Thyroid gland (tissue), 4 donors: ENCODE measurements at places on chromosomes 3 and 15.

DNA sequence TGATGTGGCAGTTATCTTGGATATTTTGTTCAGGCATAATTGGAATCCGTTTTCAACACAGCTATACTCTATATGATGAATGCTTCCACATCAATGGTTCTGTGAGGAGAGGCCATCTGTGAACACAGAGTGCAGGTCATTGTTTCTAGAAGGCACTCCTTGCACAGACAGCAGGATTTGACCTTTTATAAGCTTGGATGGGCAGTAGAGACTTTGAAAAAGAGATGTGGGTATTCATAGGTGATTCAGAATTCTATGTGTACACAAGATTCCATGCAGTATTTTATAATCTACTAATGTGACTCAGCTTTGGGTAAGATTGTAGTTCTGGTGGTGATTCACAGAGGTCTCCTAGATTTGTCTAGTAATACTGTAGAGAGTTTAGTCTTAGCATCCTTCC lies 12.5 kb downstream of the ARPP21 start:
- DNase-seq: no peak

DNA sequence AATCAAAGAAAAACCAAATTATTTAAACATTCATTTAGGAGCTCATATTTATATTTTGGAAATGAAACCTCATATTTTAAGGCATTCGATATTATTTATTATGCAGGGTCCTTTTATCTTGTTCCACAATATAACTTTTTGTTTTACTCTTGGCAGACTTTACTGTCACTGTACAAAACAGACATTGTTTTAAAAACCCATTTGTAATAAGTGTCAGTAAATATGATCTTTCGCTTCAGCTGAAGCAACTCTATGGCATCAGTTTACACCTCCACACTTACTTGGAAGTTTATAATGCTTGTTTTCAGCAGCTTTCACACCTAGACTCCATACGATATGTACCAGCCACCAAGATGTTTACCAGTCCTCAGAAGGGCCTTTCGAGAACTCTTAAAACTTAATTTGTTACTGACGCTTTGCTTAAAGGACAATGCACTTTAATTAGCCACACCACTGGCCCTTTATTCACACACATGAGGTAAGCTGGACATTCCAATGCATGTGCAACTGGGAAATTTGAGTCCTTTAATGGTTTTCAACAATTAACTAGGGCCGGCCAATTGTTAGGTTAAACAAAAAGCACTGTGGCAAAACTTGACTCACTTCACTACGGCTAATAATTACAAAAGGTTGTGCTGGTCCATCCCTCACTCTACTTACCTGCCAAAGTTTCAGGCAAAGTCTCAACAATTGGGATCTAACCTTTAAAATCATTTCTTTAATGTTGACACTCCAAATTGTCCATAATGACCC lies 16.7 kb downstream of the WWTR1 start:
- DNase-seq: no peak

GRCh38 chr3:30512576-30512975 lies 93.8 kb upstream of the TGFBR2 start:
- no peak for DNase-seq

- no peak for DNase-seq
Observed at GRCh38 chr3:151733613-151734012, at the start of gene AADACL2. Gene AADACL2 (plus strand): TSS chr3:151733927. CDS start chr3:151734036, 109 bp downstream.

DNA sequence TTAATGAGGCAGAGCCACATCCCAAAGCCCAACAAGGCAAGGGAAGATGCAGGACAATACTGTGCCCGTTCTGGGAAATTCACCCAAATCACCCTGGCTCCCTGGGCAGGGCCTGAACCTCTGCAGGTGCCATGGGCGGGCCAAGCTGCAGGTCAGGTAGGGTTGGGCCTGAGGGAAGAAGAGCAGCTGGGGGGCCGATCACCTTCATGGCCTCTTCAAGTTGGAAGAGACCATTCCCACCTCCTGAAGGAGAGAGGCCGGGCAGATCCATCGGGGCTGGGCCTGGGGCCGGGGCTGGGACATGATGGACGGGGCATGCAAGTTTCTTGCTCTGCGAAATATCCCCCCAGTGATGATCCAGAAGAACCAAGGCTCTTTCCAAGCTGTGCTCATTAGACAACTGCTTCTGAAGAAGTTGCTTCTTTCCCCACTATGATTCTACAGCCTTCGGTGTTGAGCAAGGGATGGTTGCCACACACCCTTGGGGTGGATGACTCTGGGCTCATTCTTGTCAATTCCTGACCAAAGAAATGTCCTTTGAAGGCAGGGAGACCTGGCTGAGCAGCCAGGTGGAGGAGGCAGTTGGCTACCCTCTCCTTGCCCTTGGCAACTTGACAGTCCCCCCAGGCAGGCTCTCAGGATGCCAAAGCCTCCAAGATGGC lies 38.2 kb downstream of the KLHL25 start:
- DNase-seq: no peak

GRCh38 chr3:183275418-183275817 lies 22.4 kb downstream of the B3GNT5 start:
- no peak for DNase-seq

- DNase-seq: no peak
Observed at GRCh38 chr3:157618075-157618760, 115.0 kb upstream of the VEPH1 start.

DNA sequence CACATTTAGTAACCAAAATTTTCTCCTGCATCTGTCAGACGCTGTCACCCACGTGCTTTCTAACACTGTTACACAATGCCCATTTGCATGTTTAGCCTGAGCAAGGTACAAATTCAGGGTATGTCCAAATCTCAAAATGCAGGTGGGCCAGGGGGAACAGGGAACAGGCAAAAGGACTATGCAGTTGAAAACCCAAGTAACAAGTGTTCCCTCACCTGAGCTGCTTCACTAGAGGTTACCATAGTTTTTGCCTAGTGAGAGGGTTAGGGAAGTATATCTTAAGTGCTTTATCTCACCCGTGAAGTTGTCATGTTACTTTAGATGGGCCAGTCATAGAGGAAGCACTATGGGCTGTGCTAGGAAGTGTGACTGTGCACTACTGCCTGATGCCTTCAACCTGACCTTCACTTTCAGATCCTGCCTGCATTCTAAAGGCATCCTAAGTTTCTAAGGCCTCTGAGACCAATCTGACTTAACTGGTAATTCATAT lies 6.0 kb upstream of the TMEM87A start:
- DNase-seq: no peak

GRCh38 chr15:65921780-65922179 lies 52.5 kb downstream of the RAB11A start:
- no peak for DNase-seq

- no peak for DNase-seq
Observed at GRCh38 chr3:185115371-185115770, 37.5 kb downstream of the C3orf70 start.

DNA sequence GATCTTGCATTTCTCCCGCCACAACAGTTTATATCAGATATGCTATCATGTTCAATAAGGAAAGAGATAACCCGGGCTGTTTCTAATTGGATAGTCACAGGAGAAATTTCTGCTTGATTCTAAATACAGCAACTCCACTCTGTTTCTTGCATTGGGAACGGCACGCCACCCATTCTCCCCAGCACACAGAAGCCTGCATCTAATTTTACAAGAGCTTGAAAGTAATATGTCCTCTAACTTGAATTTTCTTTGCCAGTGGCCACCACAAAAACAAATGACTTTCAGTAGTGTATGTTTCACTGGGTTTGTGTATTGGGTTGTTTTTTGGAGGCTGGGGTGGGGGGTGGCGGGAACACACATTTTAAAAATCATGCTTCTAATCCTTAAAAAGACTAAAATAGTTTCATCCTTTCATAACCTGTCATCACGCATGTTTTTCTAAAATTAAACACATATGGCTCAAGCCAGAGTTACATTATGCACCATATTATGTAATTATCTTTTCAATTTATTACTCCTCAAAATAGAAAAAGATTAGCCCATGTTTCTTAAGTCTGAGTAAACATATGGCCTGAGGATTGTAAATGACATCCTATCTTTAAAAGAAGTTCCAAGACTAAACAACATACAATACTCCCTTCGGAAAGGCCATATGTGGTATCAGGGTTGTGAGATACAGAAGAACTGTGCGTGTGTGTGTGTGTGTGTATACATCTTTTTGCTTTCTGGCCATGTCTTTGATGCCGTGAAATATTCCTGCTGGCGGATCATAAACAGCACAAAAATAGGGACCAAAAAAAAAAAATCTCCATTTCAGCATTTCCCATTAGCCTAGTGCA lies 176.3 kb downstream of the FOXP1 start:
- no peak for DNase-seq

DNA sequence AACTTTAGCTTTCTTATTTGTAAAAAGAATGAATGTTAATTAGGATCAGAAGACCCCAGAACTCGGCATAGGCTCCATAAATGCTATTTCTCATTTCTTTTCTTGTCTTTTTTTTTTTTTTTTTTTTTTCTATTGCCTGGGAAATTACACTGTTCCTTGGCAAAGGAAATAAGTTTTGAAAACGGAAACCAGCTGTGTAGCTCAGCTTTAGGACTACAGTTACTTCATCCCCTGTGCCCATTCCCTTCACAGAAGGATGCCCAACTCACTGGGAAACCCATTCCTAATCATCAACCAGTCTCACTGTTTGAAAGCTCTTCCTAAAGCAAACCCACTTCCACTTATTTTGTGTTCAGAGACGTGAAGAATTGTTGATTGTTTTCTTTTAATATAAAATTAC lies 254.0 kb upstream of the IL12A start:
- no peak for DNase-seq

GRCh38 chr3:60011218-60011617 lies 961.4 kb upstream of the CFAP20DC start:
- DNase-seq: no peak

DNA sequence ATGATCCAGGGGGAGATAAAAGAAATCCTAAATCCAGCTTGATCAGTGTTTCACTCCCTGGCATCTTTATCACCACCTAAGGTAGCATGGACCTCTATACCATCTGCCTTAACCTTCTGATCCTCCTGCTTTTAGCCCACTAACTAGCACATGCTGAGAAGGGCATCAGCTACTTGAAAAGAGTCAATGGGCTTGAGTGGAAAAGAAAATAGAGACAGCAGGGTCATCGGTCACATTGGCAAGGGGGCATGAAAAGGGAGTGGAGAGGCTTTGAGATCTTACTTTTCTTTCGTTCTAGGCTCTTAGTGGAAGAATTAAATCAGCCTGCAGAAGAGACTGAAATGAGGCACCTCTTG lies 239 bp upstream of the ZFYVE19 start:
- no peak for DNase-seq

GRCh38 chr3:2172561-2173171 lies 74.0 kb downstream of the CNTN4 start:
- DNase-seq: no peak

DNA sequence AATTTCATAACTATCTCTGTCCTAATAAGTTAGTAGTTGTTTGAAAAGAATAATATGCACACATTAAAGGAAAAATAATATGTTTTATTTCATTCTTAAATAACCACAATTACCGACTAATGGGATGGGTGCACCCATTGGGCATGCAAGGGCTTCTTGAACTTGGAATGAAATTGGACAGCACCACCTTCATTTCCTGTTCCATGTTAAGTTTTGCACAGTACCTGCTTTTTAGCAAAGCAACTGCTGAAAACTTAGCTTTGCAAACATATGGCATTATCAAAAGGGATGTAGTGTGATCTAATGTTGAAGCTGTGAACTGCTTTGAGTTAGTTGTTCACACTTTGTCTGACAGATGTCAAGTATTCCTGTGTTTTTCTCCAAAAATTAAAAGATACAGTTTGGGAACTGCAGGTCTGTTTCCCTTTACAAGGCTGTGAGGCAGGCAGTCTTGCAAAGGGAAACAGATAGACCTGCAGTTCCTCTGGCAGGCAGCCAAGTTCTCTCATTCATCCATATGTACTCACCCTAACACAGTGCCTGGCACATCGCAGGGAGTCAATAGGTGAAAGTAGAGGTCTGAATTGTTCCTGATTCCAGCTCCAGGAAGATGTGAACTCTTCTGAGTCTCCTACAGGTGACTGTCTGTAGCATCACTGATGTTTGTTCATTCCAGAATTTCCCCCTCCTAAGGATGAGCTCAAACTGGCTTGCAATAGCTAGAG lies 64.3 kb upstream of the GOLGA8B start:
- DNase-seq: peak; percentile 4

- DNase-seq: no peak
Observed at GRCh38 chr3:14353502-14353901, 48.9 kb upstream of the SLC6A6 start.

- DNase-seq: no peak
Observed at GRCh38 chr3:184873141-184873540, 61.2 kb downstream of the VPS8 start.

DNA sequence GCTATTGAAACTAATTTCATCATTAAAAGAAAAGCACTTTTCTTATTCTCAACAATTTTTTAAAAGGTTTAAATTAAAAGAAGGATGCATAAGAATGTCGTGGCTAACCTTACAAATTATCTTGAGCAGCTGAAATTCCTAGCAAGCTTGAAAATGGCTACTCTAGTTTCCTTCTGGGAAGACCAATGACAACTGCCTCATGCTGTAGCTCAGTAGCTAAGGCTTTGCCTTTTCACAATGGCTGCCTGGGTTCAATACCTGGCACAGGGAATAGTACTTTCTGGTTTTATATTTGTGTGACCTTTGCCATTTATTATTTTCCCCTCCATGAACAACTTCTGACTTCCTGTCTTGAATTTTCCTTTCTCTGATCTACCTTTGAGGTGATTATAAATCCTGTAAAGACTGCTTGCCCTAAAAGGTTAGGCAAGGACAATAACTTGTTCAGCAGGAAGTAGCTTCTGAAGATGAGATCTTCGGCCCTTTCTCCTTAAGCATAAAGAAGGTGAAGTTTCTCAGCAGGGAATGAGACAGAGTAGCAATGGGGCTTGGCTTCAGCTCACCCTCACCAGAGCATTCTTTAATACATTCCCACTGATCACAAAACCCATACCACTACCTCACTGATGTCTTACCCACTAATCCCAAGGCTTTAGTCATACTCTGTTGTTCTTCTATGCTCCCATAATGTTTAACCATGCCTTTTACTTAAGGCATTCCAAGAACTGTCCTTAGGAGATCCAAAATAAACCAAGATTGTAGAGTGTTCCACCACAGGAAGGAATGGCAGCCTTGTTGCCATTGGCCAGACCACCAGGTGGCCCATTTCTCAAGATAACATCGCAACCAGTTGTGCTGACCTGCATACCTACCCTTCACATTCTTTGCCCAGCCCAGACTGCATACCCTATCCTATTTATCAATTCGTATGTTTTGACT lies 276.8 kb downstream of the ULK4 start:
- no peak for DNase-seq

DNA sequence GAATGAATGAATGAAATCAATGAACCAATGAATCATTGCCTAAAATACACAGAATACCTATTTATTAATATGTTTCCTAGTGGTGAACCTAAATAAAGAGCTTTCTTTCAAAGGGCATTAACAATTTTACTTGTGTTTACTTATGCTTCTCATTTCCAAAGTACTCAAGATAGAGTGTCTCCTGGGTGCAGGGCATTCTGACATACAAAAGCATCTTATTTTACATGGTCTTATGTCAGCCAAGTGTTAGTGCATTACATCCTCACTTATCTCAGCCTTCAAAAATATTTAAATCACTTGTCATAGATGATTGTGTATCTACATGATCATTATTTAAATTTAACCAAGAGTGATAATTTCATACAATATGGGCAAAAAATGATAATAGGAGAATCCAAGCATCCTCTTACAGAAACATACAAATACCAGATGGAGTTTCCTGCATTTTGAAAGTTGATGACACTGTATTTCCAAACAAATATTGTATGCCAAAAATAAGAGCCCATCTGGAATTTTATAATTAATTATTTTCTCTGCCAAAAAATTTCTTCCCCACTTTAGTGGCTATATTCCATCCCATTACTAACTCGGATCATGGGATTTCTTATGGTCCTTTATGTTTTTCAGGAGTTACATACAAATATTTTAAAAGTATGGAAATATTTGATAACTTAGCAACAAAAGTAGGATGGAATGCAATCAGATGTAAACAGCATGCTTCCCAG lies 279.0 kb downstream of the RBMS3 start:
- no peak for DNase-seq
